ENCODE measurements at places on chromosomes 2 and 18.

DNA sequence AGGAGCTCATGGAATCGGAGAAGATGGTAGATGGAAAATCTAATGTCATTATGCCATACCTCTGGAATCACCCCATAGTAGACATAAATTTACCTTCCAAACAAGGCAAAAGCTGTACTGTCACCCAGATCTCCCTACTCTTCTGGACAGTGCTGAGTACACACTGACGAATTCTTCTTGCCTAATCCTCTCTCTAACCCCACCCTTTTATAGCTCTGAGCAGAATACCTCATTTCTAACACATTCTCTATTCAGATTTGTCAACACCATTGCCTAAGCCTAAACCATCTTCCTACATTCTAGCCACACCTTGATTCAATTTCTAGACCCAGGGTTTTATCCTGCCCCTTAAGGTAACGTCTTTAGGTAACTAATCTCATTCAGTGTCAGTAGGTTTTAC lies 321.0 kb upstream of the NRP2 start:
- DNase-seq, result no peak

DNA sequence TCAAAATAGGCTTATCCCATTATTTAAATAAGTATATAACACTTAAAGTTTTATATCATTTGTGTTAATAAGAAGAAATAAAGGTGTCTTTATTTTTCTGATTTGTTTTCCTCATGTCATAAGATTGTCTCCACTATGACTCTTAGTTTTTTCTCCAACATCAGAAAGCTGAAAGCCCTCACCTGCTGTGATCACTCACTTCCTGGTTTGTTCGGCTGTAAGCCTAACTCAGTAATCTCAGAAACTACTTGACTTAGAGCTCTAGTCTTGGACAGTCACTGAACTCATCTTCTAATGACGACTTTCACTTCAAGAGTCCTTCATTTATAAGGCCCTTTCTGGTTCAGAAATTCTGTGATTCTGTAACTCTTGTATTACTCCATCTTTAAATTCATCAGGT lies 311.0 kb downstream of the ZEB2 start:
- DNase-seq, result no peak

DNA sequence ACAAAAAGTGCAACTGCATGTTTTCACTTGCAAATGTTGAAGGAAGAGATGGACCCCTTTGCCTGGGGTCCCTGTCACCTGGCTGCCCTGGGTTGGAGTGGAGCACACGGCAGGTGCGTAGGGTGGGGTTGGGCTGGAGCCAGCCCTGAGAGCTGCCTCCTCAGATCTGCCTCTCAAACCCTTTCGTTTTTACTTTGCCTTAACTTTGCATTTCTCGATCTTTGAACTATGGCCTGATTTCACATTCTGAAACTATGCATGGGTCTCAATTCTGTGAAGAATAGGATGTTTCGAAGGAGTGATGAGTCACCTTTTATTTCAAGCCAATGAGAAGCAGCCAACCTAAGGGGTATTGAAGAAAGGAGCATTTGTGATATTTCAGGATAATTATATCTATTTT lies 132.8 kb downstream of the ACOXL start:
- DNase-seq, result no peak

DNA sequence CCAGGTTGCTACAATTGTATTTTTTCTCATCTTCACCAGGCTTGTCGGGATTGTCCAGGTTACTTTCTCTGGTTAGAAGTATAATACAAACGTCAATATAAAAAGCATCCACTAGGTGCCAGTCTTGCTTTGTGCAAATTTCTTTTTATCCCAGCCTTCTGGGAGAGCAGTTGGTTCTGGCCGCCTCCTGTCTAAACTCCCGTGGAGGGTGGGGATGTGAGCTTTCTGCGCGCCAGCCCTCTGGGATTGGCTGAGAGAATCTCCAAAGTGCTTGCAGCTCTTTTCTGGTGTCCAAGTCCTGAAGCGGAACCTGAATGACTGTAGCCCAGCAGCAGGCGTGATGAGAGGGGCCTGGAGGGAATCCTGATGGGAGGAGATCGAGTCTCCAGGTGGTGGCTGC lies 22.4 kb upstream of the TOGARAM2 start:
- DNase-seq, result no peak

GRCh38 chr2:105241443-105241842 lies at the start of gene GPR45:
GPR45 (plus strand) TSS chr2:105241743; CDS start chr2:105241859, 116 bp downstream.
- DNase-seq, result no peak

DNA sequence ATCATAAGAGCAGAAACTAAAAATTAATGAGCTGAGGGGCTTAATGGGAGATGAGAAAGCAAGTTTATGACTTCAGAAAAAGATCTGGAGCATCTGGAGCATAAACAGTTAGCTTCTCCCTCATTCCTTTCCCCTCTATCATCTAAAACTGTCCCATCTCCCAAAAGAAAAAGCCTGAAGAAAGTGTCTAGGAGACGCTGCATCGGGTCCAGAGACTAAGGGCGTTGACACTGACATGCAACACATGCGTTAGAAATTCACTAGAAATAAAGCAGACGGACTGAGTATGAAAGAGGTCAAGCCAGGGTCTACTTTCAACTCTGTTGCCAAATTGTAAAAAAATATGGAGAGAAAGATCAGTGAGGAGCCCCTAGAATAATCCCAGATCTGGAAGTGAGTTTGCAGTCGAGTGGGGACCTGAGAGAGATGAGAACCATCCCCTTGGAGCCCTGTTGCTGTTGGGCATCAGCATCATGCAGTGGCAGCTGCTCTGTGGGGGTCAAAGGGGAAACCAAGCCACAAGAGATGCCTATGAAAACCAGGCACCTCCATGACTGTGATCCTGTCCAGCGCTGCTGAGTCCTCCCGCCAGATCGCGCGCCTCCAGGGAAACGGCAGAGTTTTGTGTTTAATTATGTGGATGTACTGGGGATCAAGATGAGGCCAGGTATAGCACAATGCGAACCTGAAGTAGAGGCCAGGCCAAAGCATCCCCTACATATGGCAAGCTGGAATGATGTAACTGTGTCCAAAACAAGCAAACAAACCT lies 13.9 kb downstream of the ANTXR1 start:
- no peak for DNase-seq

DNA sequence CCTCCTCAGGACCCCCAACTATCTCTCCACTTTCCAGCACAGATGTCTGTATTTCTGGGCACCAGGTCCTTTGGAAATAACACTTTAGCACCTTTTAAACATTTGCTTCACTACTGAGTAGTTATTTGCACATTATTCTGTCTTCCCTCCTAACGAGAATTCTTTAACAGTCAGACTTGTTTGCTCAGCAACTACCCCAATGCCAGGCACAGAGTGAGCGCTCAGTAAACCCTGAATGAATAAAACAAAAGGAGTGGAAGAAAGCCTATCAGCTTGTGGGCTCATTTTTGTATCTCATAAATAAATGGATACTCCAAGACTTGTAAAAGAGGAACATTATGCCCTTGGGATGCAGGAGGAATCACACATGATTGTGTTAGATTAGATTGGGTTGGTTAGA lies 450.4 kb downstream of the TGIF1 start:
- no peak for DNase-seq

DNA sequence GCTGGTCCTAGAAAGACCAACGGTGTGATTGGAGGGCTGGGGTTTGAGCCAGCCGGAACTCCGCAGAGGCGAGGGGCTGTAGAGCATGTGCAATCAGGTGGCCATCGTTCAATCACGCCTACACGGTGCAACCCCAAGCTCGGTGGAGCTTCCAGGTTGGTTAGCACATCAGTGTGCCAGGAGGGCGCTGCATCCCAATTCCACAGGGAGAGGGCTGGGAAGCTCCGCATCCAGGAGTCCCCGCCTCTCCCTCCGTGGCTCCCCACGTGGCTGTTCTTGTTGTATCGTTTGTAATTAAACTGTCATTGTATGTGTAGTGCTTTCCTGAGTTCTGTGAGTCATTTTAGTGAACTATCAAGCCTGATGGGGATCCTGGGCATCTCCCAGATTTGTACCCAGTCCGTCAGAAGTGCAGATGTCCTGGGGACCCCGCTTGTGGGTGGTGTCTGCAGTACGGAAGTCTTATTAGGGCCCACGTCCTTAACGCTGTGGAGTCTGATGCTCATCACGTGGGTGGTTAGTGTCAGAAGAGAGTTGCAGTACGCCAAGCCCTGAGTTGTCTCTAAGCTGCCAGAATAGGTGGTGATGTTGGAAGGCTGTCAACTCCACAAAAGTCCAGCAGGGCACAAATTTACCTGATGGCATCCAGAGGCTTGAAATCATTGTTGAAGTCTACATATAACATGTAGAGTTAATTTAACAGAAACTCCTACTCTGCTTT lies 20.6 kb upstream of the AMMECR1L start:
- DNase-seq, result no peak

DNA sequence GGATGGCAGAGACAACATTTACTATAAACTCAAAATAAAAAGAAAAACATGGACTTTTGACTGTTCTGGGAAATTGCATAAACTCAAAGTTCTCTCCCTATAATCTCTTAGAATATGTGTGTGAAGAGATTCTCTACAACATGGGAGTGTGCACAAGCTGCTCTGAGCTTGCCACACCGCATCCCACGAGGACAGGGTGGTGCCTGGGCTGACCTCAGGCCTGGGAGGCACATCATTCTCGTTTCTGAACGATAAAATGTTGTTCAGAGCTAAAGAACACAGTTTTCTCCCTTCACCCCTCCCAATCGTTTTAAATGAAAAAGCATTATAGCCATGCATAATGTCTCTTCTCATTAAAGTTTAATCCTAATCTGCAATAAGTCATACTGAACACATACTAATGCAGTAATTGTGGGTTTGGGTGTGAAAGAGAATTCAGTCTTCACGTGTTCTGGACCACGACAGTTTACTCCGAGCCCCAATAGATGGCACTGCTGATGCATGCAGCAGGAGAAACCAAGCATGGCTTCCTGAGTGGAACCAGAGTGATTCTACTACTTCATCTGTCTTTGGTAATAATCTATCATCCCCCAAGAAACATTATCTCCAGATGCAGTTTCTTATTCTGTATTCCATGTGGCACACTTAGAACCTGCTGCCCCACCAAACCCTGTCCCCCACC lies 46.9 kb upstream of the LAMA1 start:
- no peak for DNase-seq

Data from stimulated activated CD8-positive, alpha-beta memory T cell treated with anti-CD3 and anti-CD28 coated beads, Interleukin-4, amount 100 ng/mL, for 1 hour (primary cell).